Tibial nerve (tissue), 4 donors: ENCODE measurements at places on chromosomes 1 and 21. TPM values are rescaled to one million over a fixed set of nuclear protein-coding genes. Genes with fewer than 3 reads are reported as not detected.

The FMO5 gene
- total RNA-seq: 2.9 TPM

DNA sequence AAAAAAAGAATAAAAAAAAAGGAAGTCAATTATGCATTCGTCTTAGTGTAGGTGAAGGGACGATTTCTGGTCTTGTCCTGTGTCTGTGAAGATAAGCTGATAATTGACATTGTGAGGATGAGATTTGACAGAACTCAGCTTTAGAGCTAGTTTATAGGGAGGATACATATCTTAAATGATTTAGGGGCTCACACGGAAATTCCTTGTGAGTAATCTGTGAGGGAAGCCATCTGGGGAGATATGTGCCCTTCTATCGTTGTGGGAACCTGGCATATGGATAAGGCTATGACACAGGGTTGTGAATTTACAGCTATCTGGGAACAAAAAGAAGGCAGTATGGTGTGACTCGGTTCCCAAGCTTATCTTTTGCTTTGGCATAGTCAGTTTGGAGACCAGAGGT is 71.1 kb downstream of the RABGAP1L start:
- peaks cover 4% of the 10 kb centered on the region for H3K36me3 ChIP-seq
- no peaks in the 10 kb centered on the region for H3K4me1 ChIP-seq
- no peaks in the 10 kb centered on the region for H3K27me3 ChIP-seq
- no peak overlapping the region for H3K27ac ChIP-seq
- DNase-seq: no peak
- no peak overlapping the region for H3K4me3 ChIP-seq

GRCh38 chr1:36515315-36516138 is 32.8 kb upstream of the CSF3R start:
- no peaks in the 10 kb centered on the region for H3K36me3 ChIP-seq
- H3K27ac ChIP-seq: no peak overlapping the region

DNA sequence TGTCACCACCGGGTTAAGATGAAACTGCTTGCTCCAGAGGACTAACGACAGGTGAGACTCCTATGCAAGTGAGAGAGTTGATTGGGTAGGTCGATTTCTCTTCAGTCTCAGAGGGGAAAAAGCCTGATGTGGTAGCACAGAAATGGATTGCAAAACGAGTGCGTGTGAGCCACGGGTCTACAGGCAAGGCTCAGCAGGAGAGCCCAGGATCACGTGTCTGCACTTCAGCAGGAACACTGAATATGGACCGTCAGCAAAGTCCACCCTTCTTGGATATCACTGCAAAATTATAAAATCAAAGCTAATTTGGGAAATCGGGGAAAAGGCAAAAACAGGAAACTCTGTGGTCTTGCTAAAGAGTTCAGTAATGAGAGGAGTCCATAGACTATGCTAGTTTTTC is 107.7 kb upstream of the ZNF648 start:
- no peak overlapping the region for H3K4me3 ChIP-seq
- no peak overlapping the region for H3K27ac ChIP-seq
- peak; percentile 34 for DNase-seq
- peaks cover 22% of the 10 kb centered on the region for H3K4me1 ChIP-seq
- no peaks in the 10 kb centered on the region for H3K27me3 ChIP-seq
- no peaks in the 10 kb centered on the region for H3K36me3 ChIP-seq

The RAP1GAP gene
- 5.0 TPM for total RNA-seq

- no peaks in the 10 kb centered on the region for H3K4me1 ChIP-seq
- DNase-seq: no peak
- no peak overlapping the region for H3K4me3 ChIP-seq
- H3K27ac ChIP-seq: no peak overlapping the region
Measured at GRCh38 chr1:195804547-195804946, 803.7 kb downstream of the KCNT2 start.

The GSTM2 gene
- total RNA-seq: 93.3 TPM

The C21orf91 gene
- total RNA-seq: 8.8 TPM

DNA sequence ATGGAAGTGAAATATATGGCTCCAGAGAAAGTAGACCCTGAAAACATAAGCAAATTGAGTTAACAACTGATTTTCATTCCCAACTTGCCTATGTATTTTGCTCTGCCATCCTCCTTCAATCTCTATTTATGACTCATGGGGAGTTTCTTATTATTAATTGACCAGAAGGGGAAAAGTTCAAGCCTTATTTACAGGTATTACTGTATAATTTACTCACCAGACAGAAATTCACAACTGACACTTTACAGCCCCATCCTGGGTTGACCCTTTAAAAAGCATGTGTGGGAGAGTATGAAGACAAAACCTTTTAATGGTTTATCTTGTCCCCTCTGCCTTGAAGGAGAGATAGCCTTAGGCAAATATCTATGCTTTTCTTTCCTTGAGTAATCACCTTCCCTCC is 39.8 kb upstream of the C1orf53 start:
- no peak overlapping the region for H3K4me3 ChIP-seq
- no peak for DNase-seq
- no peaks in the 10 kb centered on the region for H3K27me3 ChIP-seq
- H3K36me3 ChIP-seq: no peaks in the 10 kb centered on the region

The VCAM1 gene
- 11.6 TPM for total RNA-seq

DNA sequence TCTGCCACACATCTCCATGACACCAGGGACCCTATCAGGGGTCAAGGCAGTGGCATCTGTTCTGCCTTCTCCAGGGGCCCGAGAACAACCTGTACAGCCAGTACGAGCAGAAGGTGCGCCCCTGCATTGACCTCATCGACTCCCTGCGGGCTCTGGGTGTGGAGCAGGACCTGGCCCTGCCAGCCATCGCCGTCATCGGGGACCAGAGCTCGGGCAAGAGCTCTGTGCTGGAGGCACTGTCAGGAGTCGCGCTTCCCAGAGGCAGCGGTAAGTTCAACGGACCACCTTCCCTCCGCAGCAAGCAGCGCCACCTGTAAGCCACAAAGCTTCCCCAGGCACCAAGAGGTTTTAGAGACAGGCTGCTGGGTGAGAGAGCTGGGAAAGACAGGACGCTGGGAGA is 15.9 kb downstream of the MX2 start:
- H3K27me3 ChIP-seq: no peaks in the 10 kb centered on the region
- no peak overlapping the region for H3K27ac ChIP-seq
- no peaks in the 10 kb centered on the region for H3K4me1 ChIP-seq
- no peak overlapping the region for H3K4me3 ChIP-seq

The C1QA gene
- 139 TPM for total RNA-seq
